Stimulated activated CD8-positive, alpha-beta memory T cell treated with anti-CD3 and anti-CD28 coated beads, Interleukin-12 subunit alpha, Interleukin-12 subunit beta, amount 100 ng/mL, for 1 hour (primary cell): ENCODE measurements at places on chromosomes 1 and 21.

- DNase-seq: no peak
These were observed 24.3 kb upstream of the IFNAR2 start for GRCh38 chr21:33205476-33205875.

- no peak for DNase-seq
These were observed 10.2 kb downstream of the MAP7D1 start for GRCh38 chr1:36166136-36166535.

DNA sequence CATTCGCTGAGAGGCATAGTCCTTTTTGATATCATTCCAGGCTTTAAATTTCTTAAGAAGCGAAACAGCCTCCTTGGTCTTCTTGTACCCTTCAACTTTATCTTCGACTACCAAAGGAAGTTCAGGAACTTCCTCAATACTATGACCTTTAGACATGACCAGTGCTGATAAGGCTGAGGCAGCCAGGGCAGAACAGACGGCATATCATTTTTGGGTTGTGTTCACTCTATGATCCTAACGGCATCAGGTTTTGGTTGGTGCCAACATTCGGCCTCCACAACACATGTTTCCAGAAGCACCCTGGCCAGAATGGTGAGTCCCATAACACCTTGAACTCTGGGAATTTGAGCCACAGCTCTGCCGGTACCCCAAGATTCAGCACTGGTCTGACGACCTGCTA, 31.4 kb upstream of the MYOC start:
- DNase-seq: no peak

DNA sequence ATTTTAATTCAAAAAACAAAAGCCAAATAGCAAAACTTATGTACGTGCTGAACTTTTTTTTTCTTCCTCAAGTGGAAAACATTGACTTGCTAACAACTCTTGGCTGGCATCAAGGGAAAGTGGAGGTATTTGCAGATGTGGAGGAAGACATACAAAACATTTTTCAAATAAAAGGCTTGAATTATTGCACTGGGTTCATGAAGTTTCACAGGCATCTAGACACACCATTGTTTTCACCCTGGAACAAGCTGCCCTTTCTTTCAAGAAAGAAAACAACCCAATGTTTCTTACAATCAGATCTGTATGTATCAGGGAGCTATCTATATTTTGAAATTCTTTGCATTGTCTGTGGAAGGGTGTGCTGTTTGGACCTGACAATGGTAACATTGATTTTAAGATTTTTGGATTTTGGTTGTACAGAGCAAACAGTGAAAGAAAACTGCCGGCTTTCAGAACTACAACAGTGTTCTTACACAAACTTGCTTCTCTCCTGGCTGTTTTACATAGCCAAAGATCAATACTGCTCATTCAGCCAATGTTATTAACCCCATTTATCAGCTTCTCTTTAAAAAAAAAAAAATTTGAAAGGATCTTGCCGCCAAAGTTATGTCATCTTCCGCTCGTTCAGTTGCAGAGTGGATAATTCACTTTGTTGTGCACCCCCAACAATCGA, 187.7 kb upstream of the FOXD3 start:
- DNase-seq: no peak

GRCh38 chr1:171429137-171429536, 56.2 kb upstream of the PRRC2C start:
- no peak for DNase-seq

GRCh38 chr1:76083189-76083588, 8.6 kb downstream of the ST6GALNAC3 start:
- DNase-seq: no peak

GRCh38 chr1:183945428-183946319, 91.9 kb downstream of the COLGALT2 start:
- no peak for DNase-seq

- DNase-seq: no peak
These were observed 16.0 kb upstream of the ID3 start for GRCh38 chr1:23575226-23575810.

DNA sequence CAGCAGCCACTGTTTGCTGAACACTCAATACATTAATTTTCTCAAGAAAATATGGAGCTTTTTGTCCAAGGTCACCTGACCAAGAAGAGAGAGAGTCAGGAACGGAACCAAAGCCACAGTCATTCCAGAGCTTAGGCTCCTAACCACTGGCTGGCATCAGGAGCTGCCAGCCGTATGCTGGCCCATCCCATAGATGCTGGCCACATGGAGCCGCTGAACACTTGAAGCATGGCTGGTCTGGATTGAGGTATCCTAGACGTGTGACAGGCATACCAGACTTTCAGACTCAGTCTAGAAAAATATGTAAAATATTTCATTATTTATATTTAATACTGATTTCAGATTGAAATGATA, 458.7 kb downstream of the MATN1 start:
- DNase-seq: no peak

- no peak for DNase-seq
These were observed 199.1 kb upstream of the KCND3 start for GRCh38 chr1:112188611-112189010.

DNA sequence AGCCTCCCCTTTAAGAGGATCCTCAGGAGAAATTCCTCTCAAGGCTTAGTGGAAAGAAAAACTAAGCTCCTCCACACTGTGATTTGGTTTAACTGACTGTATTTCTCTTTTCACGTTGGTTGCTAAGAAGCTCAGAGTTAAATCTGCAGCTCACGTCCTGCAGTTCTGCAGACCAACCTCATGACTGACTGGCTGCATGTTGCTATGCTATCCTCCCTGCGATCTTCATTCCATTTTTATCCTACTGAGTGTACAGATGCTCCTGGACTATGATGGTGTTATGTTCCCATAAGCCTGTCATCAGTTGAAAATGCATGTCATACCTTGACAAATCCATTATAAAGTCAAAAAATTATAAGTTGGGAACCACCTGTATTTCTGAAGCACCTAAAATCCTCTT, 34.6 kb downstream of the FAM163A start:
- DNase-seq: no peak

- no peak for DNase-seq
These were observed 13.1 kb downstream of the PTPN22 start for GRCh38 chr1:113858418-113858817.

DNA sequence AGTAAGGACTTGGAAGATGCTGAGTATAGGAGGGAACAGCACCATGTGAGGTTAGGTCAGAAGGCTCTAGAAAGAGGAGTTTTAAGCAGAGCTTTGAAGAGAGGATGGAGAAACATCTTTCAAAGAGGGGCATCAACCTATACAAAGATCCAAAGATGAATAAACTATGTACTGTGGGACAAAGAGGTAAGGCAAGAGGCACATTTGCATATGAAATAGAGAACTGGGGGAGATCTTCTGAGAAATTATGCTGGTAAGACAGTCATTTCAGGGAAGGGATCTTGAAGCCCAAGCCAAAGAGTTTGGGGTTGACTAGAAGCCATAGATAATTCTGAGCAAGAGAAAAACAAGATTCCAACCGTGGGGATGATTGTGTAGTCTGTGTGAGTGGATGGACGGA, 70.0 kb downstream of the LGR6 start:
- no peak for DNase-seq

DNA sequence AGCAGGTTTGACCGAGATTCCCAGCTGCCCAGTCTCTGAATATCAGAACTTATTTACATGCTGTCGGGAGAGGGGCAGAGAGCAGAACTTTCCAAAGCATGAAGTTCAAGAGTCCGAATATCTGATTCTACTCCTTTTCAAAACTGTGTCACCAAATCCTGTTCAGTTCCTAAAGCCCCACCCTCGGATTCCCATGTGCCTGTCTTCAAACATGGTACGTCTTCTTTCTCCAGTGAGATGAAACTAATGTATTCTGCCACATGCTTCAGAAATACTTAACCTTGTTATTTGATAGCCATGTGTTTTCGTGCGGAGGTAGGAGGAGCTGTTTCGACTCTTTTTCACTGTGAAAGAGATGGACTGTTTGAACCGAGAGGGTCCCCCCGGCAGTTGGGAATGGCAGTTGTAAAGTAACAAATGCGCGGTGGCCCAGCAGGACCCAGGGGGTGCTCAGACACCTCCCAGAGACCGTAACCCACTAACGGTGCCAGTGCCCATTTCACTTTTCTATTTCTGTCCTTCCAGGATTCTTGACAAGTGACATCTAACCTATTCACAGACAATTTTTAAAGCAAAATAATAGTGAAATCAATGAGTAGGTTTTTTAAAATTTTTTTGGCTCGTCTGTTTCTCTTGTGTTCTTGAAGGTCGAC, 67.2 kb downstream of the ZBTB18 start:
- DNase-seq: no peak

- DNase-seq: no peak
These were observed 14.2 kb downstream of the C8A start for GRCh38 chr1:56868761-56869160.

GRCh38 chr1:2415801-2416208, 3.4 kb upstream of the PEX10 start:
- DNase-seq: no peak

DNA sequence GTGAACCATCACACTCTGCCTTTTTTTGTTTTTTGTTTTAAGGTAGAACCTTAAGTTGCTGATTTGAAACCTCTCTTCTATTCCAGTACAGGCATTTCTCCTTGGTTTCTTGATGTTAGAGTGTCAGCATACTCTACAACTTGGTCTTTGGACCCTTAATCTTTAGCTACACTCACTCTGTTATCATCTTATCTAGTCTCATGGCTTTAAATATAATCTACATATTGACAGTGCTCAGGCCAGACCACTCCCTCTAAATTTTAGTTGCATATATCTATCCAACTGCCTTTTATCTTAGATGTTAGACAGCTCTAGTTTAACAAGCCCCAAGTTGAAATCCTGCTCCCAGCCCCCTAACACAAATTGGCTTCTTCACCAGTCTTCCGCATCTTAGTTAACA, 22.1 kb downstream of the NME7 start:
- no peak for DNase-seq

GRCh38 chr1:21165646-21166045, 11.1 kb downstream of the EIF4G3 start:
- no peak for DNase-seq

DNA sequence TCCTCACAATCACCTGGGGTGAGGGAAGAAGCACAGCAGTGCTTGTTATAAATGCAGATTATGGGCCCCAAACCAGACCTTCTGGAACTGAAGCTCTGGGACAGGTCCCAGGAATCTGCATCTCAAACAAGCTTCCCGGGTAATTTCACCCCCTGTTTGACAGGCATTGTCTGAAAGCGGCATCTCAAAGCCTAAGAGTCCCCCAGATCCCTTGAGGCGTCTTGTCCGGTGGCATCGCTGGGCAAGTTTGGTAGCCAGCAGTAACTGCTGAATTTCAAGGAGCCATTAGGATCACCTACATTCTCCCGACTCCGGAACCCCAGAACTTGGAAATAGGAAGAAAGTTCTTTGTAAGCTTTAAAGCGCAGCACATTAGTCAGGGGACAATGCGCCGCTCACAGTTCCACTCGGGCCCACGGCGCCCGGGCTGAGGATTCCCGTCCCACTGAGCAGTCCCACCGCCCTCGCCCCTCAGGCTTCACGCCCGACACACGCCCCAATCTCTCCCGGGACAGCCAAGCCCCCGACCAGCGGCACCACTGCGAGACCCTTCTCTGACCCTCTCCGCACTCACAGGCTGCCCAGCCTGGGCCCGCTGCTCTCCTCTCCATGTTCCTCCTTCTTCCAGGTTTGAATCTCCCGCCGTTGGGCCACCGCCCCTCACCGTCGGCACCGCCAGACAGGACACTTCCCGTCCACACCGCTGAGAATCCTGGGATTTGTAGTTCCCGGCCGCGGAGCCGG, at the start of gene IQGAP3:
Gene IQGAP3, minus strand, starts transcription at position 647 of the 744 bp plus-strand sequence. Its CDS starts 36 bp downstream, at position 611.
- DNase-seq: peak; percentile 38

DNA sequence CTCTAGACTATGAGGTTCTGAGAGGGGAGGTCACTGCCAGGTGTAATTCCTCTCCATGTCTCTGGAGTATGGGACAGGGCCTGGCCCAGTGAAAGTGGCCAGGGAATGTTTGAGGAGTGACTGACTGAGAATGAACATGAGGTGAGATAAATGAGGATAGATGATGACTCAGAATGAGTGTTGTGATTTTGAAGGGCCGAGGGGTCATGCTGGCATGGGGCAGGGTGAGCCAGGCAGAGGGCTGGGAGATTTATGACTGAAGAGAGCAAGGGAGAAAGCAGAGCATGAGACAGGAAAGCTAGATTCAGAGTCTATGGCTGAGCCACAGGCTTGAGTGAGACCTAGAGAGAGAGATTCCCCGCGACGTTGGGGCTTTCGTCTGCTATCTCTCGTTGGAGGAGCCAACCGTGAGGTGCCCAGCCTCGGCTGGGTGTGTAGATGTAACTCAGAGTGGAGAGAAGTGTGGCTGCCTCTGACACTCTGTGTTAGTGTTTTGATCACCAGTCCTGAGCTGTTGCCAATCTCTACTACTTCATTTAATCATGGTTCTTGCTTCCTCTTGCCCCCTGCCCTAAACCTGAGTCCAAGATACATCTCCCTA, 50.1 kb downstream of the FOXD2 start:
- no peak for DNase-seq

GRCh38 chr1:166900987-166901386, 24.9 kb upstream of the TADA1 start:
- DNase-seq: no peak

DNA sequence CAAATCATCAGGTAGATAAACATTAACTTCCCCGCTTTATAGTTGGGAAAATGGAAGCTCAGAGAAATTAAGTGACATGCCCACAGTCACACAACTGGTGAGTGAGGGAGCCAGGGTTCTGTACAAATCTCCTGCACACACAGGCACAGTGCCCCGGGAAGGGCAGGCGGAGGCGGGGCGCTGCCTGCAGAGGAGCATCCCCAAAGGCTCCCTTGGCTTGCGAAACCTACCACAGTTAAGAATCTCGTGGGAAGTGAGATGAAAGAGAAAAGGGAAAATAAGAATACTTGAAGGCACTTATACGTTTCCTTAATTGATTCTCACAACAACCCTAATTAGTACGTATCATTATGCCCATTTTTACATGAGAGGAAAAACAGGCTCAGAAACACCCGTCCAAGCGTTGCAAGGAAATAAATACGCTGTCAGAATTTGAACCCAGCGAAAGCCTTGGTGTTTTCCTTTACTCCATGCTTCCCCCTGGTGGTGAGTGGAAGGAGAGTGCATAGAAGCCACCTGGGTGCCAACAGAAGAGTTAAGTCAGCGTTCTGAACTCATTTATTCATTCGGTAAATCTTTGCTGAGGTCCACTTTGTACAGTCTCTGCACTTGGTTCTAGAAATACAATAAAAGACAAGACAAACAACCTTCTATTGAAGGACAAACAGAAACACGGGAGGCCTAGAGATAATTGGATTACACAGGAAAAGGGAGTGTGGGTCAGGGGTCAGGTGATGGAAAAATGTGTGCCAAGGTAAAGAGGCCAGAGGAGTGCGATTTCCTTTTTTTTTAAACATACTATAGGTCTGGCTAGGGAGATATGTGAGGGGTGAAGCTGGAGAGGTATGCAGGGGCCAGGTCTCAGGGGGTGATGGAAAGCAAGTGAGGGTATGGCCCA, 28.4 kb downstream of the ACP6 start:
- DNase-seq: peak; percentile 35

GRCh38 chr1:153750026-153750995, 22.5 kb downstream of the INTS3 start:
- DNase-seq: no peak
